Effector memory CD8-positive, alpha-beta T cell (primary cell): ENCODE measurements at places on chromosomes 2 and 18.

DNA sequence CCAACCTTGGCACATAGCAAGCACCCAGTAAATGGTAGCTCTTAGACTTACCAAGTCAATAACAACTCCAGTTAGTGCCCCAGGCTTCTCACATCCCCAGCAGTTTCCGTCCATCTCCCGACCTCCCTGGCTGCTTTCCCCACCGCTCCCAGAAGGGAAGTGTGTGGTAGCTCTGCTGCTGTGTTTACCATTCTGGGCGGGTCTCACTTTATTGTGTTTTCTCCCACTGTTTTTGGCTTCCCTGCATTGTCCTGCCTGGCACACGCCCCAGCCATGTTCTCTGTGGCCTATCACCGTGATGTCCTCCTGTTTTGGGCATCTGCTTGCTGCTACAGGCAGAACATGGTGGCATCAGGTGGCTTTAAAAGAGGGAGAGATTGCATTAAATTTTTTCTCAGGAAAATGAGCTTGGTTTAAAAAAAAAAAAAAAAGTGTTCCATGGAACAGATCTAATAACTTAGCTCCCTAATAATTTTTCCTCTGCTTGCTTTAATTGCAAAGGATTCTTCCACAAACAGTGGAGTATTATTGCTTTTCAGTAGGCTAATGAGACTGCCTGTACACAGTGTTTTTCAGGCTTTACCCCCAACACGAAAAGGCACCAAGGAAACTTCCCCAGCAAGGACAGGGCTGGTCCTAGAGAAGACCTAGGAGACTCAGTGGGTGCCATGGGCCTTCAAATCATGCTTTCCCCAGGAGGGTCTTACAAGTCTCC, 8.0 kb upstream of the COX7A2L start:
- no peaks in the 10 kb centered on the region for H3K36me3 ChIP-seq
- H3K4me3 ChIP-seq: no peak overlapping the region
- H3K4me1 ChIP-seq: no peaks in the 10 kb centered on the region
- DNase-seq: no peak
- peaks cover 17% of the 10 kb centered on the region for H3K27me3 ChIP-seq
- H3K27ac ChIP-seq: no peak overlapping the region

DNA sequence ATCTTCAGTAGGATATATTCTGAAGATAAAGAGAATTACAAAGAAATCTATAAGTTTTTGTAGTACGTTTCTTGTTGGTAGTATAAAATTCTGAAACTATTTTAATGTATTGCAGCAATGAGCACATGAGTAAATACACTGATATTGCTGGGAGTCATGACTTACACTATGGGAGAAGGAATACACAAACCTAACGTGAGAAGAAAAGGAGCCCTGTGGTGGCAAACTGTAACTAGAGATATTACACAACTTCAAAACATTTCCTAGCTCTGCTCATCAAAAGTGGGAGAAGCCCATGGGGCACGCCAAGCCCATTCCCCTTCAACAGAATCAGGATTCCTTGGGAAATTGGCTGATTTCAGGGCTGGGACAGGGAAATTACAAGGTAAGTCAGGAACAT, 20.5 kb downstream of the SPIRE1 start:
- H3K4me1 ChIP-seq: no peaks in the 10 kb centered on the region
- no peak for DNase-seq
- H3K4me3 ChIP-seq: no peak overlapping the region

DNA sequence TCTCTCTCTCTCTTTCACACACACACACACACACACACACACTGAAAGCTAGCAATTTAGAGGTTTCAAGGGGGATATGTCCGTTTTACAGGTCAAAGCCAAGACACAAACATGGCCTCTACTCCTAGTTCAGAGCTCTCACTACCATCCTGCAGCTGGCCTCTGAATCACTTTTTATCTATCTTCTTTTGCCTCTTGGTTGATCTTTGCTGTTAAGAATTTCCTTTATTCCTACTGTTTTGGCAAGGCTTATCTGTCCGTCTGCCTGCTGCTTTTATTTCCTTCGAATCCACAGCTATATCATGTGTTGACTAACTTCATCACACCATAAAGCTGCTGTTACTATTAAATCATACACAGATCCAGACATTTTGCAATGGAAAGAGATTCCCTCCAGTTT, 543.0 kb downstream of the PLCL1 start:
- H3K4me1 ChIP-seq: no peaks in the 10 kb centered on the region
- no peak overlapping the region for H3K4me3 ChIP-seq
- no peaks in the 10 kb centered on the region for H3K36me3 ChIP-seq
- DNase-seq: no peak

- peaks cover 3% of the 10 kb centered on the region for H3K36me3 ChIP-seq
- DNase-seq: peak; percentile 11
- H3K4me1 ChIP-seq: peaks cover 3% of the 10 kb centered on the region
- H3K27ac ChIP-seq: no peak overlapping the region
- H3K4me3 ChIP-seq: no peak overlapping the region
- H3K27me3 ChIP-seq: peaks cover 15% of the 10 kb centered on the region
Measured at GRCh38 chr2:26982102-26982742, 11.8 kb downstream of the MAPRE3 start.

GRCh38 chr18:68275616-68276015, 439.3 kb downstream of the TMX3 start:
- no peak overlapping the region for H3K4me3 ChIP-seq
- no peaks in the 10 kb centered on the region for H3K36me3 ChIP-seq
- H3K4me1 ChIP-seq: no peaks in the 10 kb centered on the region
- no peak overlapping the region for H3K27ac ChIP-seq
- no peak for DNase-seq

- peaks cover 13% of the 10 kb centered on the region for H3K27me3 ChIP-seq
- H3K27ac ChIP-seq: no peak overlapping the region
- no peak overlapping the region for H3K4me3 ChIP-seq
- DNase-seq: no peak
- H3K36me3 ChIP-seq: no peaks in the 10 kb centered on the region
Measured at GRCh38 chr2:225334514-225334913, 65.0 kb upstream of the NYAP2 start.

- H3K4me3 ChIP-seq: no peak overlapping the region
- H3K27me3 ChIP-seq: peaks cover 24% of the 10 kb centered on the region
- H3K4me1 ChIP-seq: no peaks in the 10 kb centered on the region
Measured at GRCh38 chr2:33230842-33231241, 245.6 kb upstream of the RASGRP3 start.

DNA sequence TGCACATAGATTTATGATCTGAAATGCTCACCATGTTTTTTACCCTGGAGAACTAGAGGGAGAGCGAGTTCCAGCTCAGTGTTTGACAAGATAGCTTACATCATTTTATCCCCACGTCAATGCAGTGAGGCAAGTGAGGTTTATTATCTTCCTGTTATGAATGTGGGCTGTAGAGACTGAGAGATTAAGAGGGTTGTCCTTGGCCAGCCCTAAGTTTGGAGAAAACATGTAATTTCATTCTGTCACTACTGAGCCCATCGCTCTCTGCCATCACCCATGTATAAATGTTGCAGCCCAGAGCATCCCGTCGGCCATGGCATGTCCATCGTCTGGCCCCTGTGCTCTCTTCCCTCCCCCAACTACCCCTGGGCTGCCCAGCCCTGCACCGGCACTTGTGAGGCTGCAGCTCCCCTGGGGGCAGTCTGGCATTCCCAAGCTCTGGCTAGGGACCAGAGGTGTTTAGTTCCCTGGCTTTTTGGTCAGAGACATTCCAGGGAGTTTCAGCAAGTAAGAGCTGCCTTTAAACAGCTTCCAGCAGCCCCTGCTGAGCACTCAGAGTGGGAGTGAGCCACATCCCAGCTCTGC, 136.7 kb downstream of the ANTXR1 start:
- no peaks in the 10 kb centered on the region for H3K36me3 ChIP-seq
- peaks cover 34% of the 10 kb centered on the region for H3K27me3 ChIP-seq
- DNase-seq: no peak
- no peak overlapping the region for H3K27ac ChIP-seq

DNA sequence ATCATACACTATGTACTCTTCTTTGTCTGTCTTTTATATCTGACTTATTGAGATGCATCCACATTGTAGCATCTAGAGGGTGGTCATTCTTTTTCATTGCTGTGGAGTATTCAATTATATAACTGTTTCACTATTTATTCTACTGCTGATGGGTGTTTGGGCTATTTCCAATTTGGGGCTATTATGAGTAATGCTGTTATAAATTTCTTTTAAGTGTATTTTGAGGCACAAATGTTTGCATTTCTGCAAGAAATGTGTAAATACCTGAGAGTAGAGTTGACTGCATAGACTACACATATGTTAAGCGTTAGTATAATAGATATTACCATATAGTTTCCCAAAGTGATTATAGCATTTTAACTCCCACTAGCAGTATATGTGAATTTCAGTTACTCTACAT, 26.9 kb upstream of the PPP1R1C start:
- H3K27ac ChIP-seq: no peak overlapping the region
- peaks cover 51% of the 10 kb centered on the region for H3K27me3 ChIP-seq
- peaks cover 8% of the 10 kb centered on the region for H3K4me1 ChIP-seq
- H3K36me3 ChIP-seq: no peaks in the 10 kb centered on the region

DNA sequence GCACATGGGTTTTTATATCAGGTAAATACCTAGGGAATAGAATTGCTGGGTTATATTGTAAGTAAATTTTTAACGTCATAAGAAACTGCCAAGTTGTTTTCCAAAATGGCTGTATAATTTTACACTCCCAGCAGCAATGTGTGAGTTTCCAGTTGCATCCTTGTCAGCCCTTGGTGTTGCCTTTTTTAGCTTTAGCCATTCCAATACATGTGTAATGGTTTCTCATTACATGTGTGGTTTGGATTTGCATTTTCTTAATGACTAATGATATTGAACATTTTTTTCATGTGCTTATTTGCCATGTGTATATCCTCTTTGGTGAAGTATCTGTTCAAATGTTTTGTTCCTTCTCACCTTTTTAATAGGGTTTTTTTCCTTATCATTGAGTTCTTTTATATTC, 70.8 kb downstream of the ABI2 start:
- DNase-seq: no peak
- no peak overlapping the region for H3K4me3 ChIP-seq
- no peaks in the 10 kb centered on the region for H3K27me3 ChIP-seq
- H3K4me1 ChIP-seq: peaks cover 4% of the 10 kb centered on the region
- H3K27ac ChIP-seq: no peak overlapping the region

DNA sequence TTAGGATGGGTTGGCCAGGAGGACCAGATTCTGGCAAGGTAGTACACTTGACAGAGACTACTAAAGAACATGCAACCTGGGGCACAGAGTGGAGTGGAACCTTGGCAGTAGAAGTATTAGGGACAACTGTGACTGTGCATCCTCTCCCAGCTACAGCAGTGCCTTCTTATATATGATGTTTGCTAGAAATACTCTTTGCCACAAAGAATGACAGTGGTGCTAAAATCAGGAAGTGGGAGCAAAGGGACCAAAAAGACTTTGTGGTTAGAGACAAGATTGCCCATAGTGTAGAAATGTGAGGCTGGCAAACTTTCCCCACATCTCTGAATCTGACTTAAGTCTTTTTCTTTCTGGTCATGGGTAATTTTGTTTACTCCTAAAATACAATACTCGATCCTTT, 9.4 kb upstream of the SLC38A11 start:
- no peaks in the 10 kb centered on the region for H3K36me3 ChIP-seq
- H3K4me3 ChIP-seq: no peak overlapping the region
- no peak overlapping the region for H3K27ac ChIP-seq
- DNase-seq: no peak
- no peaks in the 10 kb centered on the region for H3K4me1 ChIP-seq
- no peaks in the 10 kb centered on the region for H3K27me3 ChIP-seq

DNA sequence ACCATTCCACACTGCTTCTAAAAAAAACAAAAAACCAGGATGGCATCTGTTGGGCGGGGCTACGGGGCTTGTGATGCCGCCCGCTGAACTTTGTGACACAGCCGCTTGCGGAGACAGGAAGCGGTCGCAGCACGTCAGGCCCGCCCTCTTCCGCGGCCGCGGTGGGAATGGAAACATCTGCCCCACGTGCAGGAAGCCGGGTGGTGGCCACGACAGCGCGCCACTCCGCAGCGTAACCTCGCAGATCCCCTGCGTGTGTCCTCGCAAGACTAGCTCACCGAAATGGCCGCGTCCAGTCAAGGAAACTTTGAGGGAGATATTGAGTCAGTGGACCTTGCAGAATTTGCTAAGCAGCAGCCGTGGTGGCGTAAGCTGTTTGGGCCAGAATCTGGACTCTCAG, 168.5 kb downstream of the SUCLG1 start:
- no peaks in the 10 kb centered on the region for H3K4me1 ChIP-seq
- no peak overlapping the region for H3K27ac ChIP-seq
- peak; percentile 5 for DNase-seq
- no peaks in the 10 kb centered on the region for H3K36me3 ChIP-seq

DNA sequence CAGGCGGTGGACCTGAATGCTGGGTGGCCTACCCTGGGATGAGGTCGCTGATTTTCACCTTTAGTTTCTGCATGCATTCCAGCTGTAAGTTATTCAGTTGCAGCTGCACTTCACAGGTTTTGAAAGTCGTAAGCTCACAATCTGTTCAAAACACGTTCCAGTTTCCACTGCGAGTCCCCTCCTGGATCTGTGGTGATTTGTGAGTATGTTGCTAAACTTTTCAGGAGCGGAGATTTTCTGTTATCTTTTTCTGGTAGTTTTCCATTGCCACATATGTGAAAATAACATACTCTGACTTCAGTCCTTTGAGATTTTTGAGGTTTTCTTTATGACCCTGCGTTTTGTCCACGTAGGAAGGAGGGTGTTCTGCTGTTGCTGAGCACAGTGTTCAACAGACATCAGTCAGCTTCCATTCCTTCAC, 102.1 kb downstream of the SNTG2 start:
- no peak overlapping the region for H3K4me3 ChIP-seq
- H3K4me1 ChIP-seq: no peaks in the 10 kb centered on the region
- H3K36me3 ChIP-seq: no peaks in the 10 kb centered on the region
- peaks cover 32% of the 10 kb centered on the region for H3K27me3 ChIP-seq
- no peak for DNase-seq

- peaks cover 78% of the 10 kb centered on the region for H3K27me3 ChIP-seq
- H3K4me1 ChIP-seq: peaks cover 9% of the 10 kb centered on the region
- H3K36me3 ChIP-seq: no peaks in the 10 kb centered on the region
- DNase-seq: no peak
- no peak overlapping the region for H3K4me3 ChIP-seq
Measured at GRCh38 chr2:176193048-176193447, 4.6 kb downstream of the HOXD1 start.

- no peak overlapping the region for H3K27ac ChIP-seq
- H3K4me3 ChIP-seq: no peak overlapping the region
- H3K27me3 ChIP-seq: peaks cover 6% of the 10 kb centered on the region
- no peaks in the 10 kb centered on the region for H3K36me3 ChIP-seq
Measured at GRCh38 chr18:21490748-21491147, 109.8 kb downstream of the ESCO1 start.

DNA sequence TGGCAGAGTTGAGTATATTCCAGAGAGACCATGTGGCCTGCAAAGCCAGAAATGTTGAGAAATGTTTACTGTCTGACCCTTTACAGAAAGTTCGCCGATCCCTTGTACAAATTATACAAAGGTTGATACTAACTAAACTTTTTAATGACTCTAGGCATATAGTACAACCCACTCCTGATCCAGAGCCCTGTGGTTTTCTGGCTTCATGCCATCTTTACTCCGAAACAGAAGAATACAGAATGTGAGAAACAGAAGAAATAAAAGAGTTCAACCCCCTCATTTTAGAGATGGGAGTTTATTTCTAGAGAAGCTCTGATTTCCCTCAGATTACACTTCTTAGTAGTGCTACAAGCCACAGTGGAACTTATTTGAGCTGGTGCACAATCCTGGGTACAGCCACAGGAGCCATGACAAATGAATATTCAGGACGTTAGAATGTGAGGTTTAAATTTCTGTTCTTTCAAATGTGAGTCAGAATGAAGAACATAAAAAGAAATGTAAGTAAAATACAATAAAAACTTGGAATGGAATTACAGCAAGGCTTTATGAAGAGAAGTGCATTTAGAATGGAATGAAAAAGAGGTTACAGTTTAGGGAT, 38.0 kb upstream of the SMCHD1 start:
- H3K4me1 ChIP-seq: no peaks in the 10 kb centered on the region
- no peak overlapping the region for H3K4me3 ChIP-seq
- no peaks in the 10 kb centered on the region for H3K27me3 ChIP-seq
- no peak for DNase-seq
- no peak overlapping the region for H3K27ac ChIP-seq
